ENCODE measurements at places on chromosomes 6 and 20.

DNA sequence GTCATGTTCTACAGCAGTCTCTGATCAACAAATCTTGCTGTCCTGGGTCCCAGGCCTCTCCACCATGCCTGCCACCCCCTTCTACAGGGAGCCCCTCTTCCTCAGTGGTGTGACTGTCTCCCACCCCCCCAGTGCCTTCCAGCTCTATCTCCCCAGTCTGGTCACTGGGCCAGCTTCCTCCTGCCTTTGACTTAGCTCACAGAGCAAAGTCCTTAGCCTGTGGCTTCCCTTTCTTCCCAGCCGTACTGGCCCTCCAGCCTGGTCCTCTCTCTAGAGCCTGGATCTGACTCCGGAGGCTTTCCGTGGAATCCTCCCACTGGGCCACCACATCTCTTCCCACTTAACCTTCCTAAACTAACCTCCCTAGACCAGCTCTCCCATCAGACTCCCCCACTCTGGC lies 17.0 kb downstream of the MAPK13 start:
- no peak for DNase-seq

DNA sequence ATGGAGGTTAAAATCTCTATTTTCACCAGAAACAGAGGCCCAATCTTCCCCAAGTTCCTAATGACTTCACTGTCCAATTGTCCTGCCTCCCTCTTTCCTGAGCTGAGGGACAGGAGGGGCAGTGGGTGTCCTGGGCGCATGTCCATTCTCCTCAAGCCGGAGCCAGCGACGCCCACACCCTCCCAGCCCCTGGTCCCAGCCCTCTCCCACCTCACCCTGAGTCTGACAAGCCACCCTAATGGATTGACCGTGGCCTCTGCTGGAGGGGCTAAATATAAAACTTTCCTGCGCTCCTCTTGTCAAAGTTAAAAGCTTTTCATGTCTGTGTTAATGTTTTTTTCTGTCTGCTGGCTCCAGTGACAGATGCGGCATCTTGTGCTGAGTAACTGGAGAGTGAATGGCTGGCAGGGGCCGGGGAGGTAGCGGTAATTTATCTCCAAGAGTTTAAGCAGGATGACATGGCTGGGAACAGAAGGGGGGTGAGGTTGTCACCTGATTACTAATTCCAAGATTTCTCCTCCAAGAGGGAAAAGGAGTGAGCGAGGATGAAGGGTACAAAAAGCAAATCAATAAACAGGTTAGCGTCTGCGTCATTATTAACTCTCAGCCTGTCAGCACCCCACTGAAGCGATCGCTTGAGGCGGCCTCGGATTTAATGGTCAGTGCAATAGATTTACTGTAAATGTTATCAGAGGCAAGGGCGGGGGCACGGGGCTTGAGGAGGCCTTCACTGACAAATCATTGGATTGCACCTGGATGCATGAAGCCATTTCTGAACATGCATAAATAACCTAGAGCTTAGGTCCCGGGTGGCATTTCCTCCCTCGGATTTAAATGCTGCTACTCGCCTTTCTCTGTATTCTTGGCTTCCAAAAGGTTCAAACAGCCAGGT lies 118.1 kb upstream of the MAFB start:
- DNase-seq: no peak

- no peak for DNase-seq
Observed at GRCh38 chr20:49914310-49915117, 815 bp downstream of the SPATA2 start.

DNA sequence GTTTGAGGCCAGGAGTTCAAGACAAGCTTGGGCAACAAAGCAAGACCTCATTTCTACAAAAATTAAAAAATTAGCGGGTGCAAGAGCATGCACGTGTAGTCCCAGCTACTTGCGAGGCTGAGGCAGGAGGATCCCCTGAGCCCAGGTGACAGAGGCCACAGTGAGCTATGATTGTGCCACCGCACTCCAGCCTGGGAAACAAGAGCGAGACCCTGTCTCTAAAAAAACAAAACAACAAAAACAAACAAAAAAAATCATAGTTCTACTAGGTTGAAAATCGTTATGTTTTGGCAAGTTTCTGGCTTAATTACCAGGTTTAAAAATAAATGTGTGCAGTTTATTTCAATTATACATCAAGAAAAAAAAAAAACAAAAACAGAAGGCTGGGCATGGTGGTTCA lies 2.6 kb downstream of the EIF2S2 start:
- DNase-seq: no peak
